ENCODE measurements at places on chromosomes 6 and 20. TPM values are rescaled to one million over a fixed set of nuclear protein-coding genes. Genes with fewer than 3 reads are reported as not detected.
A peak's percentile ranks its signal among the peaks of the same experiment; 100 is the strongest.

SLC12A5 gene
- total RNA-seq: 1.3 TPM

TBXT gene
- not detected for total RNA-seq

TP53TG5 gene
- not detected for total RNA-seq

RBBP8NL gene
- not detected for total RNA-seq

OR2B2 gene
- not detected for total RNA-seq

SKIC2 gene
- total RNA-seq: 31.4 TPM

DNA sequence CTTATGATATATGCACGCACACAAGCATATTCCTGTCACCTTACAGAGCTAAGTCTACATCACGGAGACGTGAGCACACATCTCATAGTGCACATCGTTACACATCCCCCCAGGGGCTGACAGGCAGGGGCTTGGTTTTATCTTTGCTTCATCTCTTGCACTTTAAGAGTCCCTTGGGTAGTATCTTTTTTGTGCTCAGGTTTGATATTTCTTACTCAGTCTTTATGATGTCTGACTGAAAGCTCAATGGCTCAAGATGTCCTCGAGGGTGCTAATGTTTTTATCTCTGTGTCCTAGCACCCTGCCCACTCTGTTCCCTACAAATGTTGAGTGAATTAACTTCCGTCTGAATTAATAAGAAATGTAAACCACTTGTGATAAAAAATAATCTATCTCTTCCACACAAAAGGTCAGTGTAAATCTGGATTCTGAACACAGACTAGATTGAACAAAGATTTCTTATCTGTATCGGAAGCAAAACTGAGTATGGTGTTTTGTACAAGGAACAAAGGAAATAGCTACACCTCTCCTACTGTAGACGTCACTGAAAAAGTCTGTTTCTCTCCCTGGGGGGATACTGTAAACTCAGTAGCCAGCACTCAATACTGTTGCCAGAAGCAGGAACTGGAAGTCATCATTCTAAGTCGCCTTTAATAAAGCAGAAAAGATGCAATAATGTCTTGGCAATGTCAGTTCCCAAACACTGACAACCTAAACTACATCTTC is 195.1 kb downstream of the PRKN start:
- no peak for DNase-seq

- DNase-seq: peak; percentile 45
Measured at GRCh38 chr6:40627316-40627715, 40.2 kb upstream of the LRFN2 start.

DNA sequence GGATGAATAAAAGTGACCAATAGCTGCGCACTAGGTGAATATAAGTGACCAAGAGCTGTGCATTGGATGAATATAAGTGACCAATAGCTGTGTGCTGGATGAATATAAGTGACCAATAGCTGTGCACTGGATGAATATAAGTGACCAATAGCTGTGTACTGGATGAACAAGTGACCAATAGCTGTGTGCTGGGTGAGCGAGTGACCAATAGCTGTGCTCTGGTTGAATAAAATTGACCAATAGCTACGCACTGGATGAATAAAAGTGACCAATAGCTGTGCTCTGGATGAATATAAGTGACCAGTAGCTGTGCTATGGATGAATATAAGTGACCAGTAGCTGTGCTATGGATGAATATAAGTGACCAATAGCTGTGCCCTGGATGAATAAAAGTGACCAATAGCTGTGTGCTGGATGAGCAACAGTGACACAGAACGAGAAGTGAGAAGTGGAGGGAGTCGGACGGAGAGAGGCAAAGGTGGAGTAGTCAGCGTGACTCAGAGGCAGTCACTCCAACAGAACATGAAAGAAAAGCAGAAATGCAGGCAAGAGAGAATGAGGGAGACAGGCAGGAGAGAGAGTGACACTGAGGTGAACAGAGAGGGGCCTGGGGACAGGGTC is 38.5 kb downstream of the RBM38 start:
- peak; percentile 80 for DNase-seq

- no peak for DNase-seq
Measured at GRCh38 chr20:19493794-19494495, 264.1 kb upstream of the RIN2 start.

- no peak for DNase-seq
Measured at GRCh38 chr6:116577486-116577885, 6.2 kb downstream of the RWDD1 start.

DNA sequence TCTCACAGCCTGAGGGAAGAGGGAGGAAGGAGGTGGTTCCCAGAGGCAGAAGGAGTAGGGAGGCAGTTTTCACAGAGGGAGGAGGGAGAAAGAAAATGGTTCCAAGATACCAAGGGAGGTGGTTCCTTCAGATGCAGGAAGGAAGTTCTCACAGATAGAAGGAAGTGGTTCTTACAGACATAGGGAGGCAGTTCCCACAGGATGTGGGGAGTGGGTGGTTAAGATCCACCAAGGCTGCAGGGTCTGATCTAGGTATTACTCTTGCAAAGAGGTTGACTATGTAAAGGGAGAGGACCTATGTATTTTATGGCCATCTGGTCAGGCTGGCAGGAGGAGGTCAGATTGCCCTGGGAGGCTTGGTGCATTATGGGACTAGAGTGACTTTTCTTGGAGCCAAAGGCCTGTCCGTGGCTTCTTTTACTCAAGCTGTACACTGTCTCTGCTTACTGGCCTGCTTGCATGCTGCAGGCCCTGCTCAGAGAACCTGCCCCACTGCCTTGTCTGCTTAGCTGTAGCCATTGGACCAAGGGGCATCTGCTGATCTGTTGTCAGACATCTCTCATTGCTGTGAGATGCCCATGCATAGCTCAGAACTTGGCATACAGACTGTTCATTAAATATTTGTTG is 283.7 kb downstream of the DHX35 start:
- DNase-seq: no peak

DNA sequence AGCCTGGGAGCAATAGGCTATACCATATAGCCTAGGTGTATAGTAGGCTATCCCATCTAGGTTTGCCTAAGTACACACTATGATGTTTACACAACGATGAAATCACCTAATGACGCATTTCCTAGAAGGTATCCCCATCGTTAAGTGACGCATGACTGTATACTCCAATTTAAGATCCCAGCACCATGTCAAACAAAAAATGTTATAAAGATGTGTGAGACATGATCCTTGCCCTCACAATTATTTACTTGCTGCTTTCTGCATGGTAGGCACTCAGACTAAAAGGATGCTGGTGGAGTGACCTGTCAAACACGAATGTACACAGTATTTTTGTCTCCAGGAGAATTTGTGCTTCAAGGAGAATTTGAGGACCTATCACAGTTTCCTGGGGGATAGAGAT is 32.3 kb downstream of the SNAP25 start:
- DNase-seq: peak; percentile 83

Measured in HT1080 (cell line).